ENCODE measurements at places on chromosomes 5 and 9.

DNA sequence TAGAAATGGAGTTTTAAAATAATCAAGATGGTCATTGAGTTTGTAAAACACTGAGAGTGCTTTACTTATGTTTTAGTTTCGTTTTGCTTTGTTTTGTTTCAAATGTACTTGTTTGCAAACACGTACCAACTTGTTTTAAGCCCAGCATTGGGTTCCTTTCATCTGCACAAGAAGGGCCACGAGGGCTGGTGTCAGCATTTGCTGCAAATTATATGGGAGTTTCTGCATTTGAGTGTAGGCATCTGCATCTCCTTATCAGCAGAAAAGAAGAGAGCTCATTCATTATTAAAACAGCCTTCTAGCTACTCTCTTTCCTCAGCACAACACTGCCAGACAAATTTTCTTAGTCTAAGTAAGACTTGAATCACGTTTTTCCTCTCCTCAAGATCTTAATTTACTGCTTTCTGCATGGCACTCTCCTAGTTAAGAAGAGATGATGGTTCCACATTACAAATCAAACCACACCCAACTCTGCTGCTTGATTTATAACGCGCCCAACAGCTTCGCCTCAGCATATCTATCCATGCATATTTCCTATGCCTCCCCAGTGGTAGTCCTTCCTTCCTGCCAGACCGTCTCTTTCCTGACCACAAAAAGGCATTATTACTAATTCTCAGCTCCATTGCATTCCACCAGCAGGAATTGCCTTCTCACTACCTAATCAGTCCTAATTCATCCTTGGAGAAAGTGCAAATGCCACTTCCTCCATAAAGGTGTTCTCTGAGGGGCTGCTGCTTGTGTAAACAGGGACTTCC lies 95.2 kb upstream of the CAST start:
- DNase-seq: no peak

DNA sequence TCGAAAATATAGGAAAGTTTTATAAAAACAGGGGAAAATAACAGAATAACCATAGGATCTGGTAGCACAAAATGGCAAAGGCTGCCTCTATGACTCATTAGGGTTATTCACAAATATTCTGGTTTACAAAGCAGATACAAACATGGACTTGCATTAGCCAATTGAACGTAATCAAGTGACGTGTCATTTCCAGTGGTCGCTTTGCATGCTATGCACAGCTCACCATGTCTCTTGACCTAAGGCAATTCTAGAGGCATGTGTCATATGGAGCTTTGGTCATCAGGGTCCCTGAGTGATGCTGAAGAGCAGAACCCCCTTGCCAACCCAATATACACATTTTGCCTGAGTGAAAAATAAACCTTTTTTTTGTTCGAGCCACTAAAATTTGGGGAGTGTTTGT lies 158.8 kb downstream of the TMEM161B start:
- DNase-seq: no peak

GRCh38 chr9:125332527-125332926 lies 70.9 kb downstream of the GAPVD1 start:
- no peak for DNase-seq

DNA sequence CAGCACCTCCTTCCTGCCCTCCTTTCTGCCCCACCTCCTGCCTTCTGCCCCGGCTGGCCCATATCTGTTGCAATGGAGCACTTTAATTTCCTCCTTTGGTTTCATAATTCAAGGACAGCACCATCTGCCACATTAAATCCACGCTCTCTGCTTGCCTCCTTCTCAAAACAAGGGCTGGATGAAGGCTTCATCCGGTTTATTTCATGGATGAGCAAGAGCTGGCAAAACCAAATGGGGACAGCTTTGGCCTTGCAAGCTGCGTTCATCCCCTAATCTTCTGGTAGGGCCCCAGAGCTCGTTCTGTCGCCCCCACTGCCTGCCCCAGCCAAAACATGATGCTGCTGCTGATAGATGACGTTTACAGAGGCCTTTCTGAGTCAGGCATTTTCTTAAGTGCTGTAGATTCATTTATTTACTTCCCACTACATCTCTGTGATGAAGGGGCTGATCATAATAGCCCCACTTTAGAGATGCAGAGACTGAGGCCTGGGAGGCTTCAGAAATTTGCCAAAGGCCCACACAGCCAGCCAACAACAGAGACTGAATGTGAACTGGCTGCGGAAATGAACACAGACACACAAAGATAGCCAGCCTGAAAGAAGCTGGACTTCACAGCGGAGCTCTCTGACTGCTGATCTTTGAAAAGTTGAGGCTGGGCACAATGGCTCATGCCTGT lies 115.6 kb upstream of the CPEB4 start:
- DNase-seq: no peak

DNA sequence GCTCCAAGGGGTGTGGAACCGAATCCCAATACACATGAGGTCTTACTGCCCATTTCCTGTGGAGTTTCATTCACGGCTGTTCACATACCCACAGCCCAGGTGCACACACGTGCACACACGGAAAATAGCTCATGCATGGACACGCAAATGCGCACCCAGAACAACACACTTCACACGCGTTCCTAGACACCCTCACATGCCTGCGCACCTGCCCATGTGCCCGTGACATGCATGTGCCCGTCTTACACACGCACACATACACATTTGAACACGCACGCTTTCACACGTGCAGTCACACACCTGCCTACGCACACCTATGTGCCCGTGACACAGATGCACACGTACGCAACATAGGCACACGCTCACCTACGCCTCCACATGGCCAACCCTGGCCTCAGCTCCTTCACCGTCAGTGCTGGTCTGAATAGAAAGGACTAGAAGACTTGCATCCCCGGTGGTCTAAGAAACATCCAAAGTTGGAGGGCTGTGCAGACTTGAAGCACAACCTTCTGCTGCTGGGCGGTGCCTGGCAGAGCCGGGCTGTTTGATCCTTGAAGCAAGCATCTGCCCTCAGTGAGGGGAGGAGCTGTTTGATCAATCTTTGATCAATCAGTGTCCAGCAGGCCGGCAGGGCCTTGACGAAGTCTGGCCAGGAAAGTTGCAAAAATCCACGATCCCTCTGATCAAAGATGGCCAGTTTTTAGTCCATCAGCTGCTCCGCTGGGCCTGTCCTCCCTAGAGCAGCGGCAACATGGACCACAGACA lies 164.7 kb downstream of the OLFM1 start:
- DNase-seq: no peak

DNA sequence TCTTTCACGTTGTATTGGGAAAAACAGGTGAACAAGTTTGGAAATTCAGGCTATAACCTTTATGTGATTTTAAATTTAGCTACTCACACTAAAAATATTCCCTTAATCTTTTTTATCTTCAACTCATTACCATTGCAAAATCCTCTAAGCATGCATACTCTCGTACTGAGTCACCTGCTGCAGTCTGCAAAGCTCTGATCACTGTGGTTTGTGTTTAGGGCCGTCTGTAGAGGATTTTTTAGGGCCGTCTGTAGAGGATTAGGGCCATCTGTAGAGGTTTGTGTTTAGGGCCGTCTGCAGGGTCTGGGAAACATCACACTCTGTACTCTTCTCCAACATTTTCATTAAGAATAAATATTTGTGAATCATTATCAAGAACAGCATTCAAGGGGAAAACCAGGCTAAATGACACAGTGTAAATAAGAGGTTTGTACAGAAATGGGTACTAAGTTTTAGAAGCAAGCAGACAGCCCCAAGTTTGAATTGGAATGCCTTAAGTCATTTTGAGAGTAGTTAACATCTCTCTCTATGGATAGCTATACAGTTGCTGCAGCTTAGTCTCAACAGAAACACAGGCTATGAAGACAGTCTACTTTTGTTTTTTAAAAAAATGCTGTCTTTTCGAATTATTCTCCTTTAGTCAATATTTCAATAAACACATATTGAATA lies 155.0 kb upstream of the TSLP start:
- DNase-seq: no peak

GRCh38 chr9:111099199-111100008 lies 61.1 kb upstream of the LPAR1 start:
- no peak for DNase-seq

DNA sequence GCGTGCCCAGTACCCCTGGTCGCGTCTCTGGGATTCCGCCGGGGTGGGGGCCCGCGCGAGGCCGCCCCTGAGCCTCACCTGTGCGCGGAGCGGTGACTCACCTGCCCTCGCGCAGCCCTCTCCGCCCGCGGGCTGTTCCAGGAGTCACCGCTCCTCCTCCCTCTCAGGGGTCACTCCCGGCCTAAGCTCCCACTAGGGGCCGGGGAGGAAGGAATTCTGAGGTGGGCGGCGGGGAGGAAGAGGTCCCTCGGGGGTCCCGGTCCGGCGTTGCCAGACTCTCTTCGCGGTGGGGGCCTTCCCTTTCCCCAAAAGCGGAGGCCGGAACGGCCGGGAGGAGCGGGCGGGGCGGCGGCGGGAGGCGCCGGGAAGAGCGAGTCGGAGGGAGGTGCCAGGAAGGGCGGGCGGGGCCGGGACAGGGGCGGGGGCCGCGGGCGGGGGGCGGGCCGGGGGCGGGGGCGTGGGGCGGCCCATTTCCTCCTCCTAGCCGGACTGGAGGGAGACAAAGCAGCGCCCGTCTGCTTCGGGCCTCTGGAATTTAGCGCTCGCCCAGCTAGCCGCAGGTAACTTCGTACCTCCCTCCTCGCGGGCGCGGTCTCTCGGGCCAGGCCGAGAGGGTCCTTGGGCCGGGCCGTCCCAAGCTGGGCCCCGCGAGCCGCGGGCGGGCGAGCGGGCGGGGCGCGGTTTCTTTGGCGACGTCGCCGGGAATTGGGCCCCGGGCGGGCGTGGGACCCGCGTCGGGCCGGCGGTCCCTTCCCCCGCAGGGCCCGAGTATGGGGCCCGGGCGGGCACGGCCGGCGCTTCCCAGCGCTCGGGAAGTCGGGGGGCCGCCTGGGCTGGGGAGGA lies at the start of gene CTNNA1:
Gene CTNNA1, plus strand, starts transcription at position 475 of the 843 bp plus-strand sequence. CDS start 28,500 bp downstream, outside the sequence.
- DNase-seq: peak; percentile 86

DNA sequence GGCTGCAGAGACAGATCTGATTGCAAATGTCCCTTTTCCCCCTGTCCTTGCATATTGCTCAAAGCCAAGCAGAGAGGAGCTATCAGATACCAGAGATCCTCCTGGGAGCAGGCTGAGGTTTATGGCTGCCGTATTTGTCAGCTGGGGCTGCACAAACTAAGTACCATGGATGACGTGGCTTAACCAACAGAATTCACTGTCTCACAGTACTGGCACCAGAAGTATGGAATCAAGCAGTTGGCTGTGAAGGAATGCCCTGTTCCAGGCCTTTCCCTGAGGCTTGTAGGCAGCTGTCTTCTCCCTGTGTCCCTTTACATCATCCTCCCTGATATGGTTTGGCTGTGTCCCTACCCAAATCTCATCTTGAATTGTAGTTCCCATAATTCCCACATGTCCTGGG lies 2.6 kb downstream of the CFAP90 start:
- no peak for DNase-seq

GRCh38 chr5:32933692-32934091 lies 222.6 kb downstream of the NPR3 start:
- no peak for DNase-seq

DNA sequence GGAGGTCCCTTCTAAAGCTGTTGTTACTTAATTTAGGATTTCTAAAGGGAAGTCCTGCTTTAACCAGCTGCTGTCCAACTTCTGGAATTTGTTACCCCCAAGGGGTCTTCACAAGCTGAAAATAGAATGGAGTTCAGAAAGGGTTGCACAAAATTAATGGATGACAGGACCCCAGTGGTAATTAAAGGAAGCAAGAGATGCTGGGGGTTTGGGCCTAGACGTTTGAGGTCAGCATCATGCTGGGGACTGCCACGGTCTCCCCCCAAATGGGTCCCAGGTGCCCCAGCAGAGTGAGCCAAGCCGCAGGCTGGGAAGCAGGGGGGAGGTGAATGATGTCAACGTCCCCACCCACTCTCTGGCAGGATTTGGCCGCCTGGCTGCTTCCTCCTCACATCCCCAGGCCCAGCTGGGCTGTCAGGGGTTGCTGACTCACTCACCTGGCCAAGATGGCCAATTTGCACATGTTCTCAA lies 97.5 kb upstream of the ARAP3 start:
- DNase-seq: no peak

DNA sequence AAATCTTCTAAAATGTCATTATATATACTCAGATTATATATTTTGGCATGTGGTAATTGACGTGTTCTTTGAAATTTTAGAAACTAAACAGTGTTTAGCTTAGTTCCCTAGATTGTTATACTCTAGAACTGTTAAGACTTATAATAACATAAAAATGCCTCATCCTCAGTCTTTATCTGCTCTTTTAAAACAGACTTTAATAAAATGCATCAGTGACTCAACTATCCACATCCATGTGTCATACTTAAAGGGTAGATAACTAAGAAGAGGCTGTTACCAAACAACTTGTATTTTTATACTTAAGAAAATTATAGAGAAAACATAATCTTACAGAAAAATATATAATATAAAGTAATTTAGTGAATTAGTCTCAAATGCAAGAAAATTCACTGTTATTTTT lies 15.2 kb downstream of the NFIL3 start:
- no peak for DNase-seq

DNA sequence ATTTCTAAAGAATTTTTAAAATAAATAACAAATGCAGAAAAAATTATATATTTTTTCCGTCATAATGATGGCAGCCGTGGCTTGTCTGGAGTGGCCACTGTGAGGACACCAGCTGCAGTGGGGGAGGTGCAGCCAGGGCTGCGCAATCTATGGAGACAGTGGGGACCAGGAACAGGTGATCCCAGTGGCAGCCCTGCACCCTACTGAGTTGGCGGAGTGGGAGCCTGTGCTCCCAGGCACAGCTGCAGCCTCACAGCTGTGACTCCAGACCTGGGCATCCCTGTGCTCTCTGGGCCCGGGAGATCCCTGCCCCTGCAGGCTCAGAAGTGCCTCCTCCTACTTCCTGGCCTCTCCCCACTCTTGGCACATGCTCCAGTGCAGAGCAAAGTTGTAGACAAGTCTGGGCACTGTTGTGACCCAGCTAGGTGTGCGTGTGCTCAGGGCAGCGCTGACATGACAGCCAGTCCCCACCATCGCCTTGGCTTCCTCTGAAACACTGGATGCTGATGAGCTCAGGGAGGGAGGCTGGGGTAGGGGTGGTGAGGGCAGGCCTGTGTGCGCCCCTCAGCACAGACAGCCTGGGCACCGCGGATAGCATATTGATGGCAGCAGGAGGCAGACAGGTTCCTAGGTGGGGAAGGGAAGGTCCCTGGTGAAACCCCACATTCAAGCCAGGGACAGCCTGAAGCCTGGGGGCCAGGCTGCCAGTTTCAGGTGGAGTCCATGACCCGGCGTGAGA lies 96.0 kb upstream of the PRR16 start:
- DNase-seq: no peak

- DNase-seq: no peak
These were observed 1.3 kb downstream of the SH3GL2 start for GRCh38 chr9:17580119-17580518.

DNA sequence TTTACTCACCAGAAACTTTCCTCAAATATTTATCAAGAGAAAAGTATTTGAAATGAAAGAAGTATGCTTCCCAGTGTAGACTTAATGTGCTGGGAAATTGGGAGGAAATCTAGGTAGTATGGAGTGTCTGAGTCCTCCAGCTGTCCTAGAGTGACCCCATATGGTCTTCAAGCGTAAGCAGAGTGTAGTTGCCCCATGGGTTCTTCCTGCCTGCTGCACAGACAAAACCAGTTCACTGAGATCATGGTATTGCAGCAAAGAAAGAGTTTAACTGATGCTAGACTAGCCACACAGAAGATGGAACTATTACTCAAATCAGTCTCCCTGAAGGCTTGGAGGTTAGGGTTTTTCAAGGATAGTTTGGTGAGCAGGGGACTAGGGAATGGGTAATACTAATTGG lies 114.9 kb upstream of the PRLR start:
- no peak for DNase-seq

GRCh38 chr9:95095641-95096355 lies 221.7 kb downstream of the FANCC start:
- DNase-seq: no peak

Measured in suprapubic skin (tissue), 4 donors.